ENCODE measurements at places on chromosomes 2 and 18.

DNA sequence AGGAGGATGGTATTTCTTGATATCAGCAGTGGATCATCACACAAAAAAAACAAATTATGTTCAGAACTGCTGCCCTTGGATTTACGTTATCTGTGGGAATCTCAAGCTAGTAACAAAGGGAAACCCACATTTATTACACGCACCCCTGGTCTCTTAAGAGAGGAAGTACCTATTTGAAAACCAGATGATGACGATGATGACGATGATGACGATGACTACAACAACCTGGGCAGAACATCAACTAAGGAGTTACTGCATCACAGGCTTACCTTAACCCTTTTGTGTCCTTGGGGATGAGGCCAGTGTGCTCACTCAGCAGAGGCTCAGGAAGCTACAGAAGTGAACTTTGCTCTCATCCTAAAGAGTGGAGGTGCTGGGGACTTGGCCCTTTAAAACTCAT, 169.4 kb downstream of the FSHR start:
- no peak for DNase-seq

GRCh38 chr2:152563764-152564163, 153.5 kb downstream of the PRPF40A start:
- no peak for DNase-seq

DNA sequence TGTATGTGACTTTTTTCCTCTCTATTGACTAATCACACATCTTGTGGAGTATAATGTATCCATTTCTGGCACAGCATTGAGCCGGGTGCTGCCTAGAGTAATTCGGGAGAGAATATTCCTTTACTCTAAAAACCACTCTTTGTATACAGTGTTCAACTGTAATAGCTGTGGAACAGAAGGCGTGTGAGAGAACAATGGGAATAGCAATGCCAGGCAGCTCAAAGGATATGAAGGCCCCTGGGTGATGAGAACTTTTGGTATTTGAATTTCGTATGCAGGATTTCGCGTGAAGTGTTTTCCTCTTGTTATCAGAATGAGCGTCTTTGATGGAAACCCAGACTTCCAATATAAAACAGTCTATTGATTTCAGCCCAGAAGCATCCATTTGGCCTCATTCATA, 84.6 kb upstream of the MAP3K20 start:
- DNase-seq, result no peak

DNA sequence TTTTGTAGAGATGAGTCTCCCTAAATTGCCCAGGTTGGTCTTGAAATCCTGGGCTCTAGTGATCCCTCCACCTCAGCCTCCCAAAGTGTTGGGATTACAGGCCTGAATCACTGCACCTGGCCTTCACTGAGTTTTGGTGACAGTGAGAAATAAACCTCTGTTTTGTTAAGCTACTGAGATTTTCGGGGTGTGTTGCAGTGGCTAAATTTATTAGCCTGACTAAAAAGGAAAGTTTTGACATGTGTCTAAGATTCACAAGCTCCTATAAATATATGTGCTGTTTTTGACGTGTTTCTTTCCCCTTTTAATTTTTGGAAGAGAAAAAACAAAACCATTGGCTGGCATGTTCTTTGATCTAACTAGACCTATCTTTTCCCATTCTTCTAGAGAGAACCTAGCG, 190.5 kb upstream of the MC4R start:
- no peak for DNase-seq

DNA sequence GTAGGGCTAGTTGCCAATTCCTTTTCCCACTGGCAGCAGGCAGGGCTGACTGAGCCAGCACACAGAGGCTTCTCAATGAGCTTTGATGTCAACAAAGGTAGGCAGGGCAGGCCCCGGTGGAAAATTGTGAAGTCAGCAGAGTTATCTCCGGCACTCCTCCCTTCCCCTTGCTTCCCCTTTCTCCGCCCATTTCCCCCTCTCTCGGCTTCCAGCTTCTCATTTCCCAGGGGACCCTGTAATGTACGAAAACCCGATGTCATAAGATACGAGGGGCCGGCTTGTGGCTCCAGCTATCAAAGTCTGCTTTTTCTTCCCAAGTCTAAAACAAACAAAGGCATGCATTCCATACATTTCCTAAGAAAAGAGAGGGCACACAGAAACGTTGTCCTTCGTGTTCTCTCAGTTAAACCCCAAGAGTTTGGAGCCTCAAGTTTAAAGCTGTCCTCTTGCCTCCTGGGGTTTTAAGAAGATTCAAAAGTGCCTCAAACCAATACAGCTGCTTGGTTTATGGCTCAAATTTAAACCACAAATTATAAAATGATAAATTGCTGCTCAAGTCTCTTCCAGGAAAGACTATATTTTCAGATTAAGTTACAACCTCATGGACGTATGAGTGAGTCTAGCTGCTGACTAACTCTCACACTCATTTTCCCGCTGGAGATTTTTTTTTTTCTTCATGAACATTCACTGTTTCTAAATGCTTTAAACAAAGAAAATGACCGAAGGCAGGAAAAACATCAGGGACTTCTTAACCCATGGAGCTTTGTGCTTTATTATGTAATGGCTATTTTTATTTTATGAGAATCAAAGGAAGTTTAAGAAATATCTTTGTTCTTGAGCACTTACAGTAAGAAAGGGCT, 27.2 kb upstream of the EML4 start:
- DNase-seq, result no peak

GRCh38 chr2:624096-624495, 53.1 kb downstream of the TMEM18 start:
- no peak for DNase-seq

- DNase-seq, result no peak
Observed at GRCh38 chr2:237732790-237733381, 65.7 kb upstream of the RBM44 start.

- DNase-seq, result no peak
Observed at GRCh38 chr2:197152451-197153228, 157.9 kb downstream of the ANKRD44 start.

DNA sequence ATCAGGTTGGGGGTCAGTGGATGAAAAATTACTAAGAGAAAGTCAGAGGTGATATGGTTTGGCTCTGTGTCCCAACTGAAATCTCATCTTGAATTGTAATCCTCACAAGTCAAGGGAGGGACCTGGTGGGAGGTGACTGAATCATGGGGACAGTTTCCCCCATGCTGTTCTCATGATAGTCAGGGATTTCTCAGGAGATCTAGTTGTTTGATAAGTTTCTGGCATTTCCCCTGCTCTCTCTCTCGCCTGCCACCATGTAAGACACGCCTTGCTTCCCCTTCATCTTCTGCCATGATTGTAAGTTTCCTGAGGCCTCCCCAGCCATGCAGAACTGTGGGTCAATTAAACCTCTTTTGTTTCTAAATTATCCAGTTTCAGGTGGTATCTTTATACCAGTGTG, 945.8 kb upstream of the CRIM1 start:
- no peak for DNase-seq

DNA sequence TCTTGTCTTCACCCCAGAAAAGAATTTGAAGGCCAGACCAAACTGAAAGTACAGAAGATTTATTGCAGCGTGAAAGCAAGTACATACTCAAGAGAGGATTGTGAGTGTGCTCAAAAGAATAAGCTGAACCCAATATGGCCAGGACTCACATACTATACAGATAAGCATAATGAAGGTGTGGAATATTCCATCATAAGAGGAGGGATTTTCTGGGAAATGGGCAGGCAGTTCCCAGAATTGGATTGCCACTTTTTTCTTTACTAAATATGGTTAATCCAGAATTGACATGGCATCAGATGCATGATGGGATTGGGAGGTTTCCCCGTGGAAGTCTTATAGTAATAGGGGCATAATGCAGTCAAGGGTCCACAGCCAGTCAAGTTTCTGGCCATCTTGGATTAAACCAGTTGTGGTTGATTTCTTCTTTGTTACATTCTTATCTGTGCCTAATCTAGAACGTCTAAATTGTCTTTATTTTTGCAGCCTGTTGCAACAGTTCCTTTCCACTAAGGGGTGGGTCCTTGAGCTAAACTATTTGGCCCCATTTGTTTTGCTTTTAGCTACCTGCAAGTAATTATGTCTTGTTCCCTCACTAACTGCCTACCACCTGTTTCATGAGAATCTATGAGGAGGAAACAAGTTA, 9.0 kb downstream of the SP140L start:
- DNase-seq, result no peak

DNA sequence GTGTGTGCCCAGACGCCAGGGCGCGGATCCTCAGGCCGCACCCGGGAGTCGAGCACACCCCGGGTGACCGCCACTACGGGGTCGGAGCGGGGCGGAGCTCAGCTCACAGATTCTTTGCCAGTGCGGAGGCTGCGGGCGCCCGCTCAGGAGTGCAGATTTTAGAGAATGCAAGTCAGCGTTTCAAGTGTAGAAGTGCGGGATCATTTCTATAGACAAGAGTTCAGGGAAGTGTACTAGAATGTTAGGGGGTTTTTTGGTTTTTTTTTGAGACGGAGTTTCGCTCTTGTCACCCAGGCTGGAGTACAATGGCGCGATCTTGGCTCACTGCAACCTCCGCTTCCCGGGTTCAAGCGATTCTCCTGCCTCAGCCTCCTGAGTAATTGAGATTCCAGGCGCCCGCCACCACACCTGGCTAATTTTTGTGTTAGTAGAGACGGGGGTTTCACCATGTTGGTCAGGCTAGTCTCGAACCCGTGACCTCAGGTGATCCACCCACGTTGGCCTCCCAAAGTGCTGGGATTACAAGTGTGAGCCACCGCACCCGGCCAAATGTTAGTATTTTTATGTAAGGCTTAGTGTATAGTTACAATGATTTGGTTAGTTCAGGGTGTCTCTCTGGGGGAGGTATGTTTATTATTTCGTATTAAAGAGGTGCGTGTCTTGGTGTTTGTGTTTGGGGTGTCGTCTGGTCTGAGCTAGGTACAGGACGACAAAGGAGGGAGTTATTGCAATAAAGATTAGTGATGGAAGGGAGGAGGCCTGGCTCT, 619 bp upstream of the FAM168B start:
- DNase-seq, result peak; percentile 62

DNA sequence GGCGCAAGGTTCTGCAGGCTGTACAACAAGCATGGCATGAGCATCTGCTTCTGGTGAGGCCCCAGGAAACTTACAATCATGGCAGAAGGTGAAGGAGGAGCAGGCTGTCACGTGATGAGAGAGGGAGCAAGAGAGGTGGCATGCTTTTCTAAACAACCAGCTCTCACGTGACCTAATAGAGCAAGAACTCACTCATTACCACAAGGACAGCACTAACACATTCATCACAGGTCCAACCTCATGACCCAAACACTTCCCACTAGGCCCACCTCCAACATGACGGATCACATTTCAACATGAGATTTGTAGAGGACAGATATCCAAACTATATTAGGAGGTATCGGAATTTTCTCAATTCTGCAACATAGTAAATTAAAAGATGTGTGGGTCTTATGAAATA, 108.8 kb upstream of the DLX2 start:
- DNase-seq, result no peak

DNA sequence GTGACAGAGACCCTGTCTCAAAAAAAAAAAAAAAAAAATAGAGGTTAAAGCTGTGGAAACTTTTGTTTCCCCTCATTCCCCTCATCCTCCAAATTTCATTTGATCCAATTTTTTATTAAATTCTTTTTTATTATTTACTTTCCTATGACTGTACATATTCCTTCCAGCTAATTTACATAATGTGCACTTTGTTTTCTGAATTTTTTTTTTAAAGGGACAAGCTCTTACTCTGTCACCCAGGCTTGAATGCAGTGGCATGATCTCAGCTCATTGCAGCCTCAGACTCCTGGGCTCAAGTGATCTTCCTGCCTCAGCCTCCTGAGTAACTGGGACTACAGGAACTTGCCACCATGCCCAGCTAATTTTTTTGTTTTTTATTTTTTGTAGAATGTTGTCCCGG, 10.3 kb downstream of the ANKAR start:
- DNase-seq, result no peak

DNA sequence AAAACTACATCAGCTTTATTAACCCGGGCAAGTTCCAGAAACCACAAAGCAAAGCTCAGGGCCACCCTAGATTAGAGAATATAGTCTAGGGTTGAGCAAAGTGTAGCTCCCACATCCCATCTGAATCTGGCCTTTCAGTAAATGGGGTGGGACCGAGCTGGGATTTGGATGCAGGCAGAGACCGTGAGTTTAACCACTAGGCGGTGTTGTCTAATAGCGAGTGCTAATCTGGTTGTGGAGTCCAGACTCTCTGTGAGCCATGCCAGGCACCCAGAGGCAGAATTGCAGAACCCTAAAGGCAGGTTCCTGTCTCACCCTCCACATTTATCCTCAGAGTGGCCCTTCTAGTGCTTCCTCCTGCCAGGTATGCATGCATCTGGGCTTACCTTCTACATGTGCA, 435.9 kb downstream of the TSN start:
- DNase-seq, result no peak

GRCh38 chr2:235446082-235446481, 47.8 kb upstream of the AGAP1 start:
- DNase-seq, result no peak

DNA sequence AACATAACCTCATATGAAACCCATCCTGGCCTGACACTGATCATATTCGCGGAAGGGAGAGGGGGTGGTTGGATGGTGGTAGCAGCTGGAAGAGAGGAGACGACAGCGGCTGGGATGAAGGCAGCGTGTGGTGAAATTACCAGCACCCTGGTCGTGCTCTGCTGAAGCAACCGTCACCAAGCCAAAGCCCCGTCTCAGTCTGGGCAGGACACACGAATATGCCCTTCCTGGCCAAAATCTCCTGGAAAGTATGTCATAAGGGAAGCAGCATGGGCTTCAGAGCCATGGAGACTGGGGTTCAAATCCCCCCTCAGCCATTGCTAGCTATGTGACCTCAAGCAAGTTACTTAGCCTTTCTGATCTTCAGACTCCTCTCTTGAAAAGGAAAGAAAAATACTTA, 63.2 kb upstream of the CABLES1 start:
- no peak for DNase-seq

DNA sequence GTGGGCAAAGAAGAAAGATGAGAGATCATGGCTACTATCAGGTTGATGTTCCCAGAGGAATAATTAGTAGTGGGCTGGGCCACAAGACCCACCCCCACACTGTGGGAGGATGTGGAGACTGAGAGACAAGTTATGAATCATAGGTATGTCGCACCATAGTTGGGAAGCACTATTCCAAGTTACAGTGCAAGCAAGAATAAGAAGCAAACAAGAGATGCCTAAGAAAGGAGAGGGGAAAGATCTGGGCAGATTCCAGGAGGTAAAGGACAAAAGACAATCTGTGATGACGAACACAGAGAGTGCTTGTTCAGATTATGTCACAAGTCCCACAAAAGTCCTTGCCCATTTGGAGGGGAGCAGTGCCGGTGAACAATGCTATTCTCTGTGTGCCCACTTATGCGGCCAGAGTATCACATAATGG, 56.6 kb downstream of the FAM228A start:
- no peak for DNase-seq

GRCh38 chr2:150222379-150222778, 265.1 kb downstream of the RND3 start:
- no peak for DNase-seq

- no peak for DNase-seq
Observed at GRCh38 chr2:74690571-74690970, 36.5 kb downstream of the SEMA4F start.

GRCh38 chr18:36374262-36374661, 76.7 kb downstream of the FHOD3 start:
- no peak for DNase-seq

- no peak for DNase-seq
Observed at GRCh38 chr18:48019557-48020325, 89.3 kb upstream of the SMAD2 start.

- DNase-seq, result no peak
Observed at GRCh38 chr2:20757405-20758090, 65.4 kb downstream of the LDAH start.

GRCh38 chr2:166042356-166042755, 85.5 kb downstream of the SCN1A start:
- no peak for DNase-seq

All from activated gamma-delta T cell treated with anti-CD3 and anti-CD28 coated beads, Interleukin-2, amount 50 U/mL, for 16 hours (primary cell).